PC-9 (cell line): ENCODE measurements at places on chromosomes 2 and 18.

GRCh38 chr18:72427721-72428120, 116.4 kb downstream of the CBLN2 start:
- no peak for DNase-seq

- no peak for DNase-seq
These were observed 384.6 kb downstream of the STK39 start for GRCh38 chr2:167862782-167863181.

DNA sequence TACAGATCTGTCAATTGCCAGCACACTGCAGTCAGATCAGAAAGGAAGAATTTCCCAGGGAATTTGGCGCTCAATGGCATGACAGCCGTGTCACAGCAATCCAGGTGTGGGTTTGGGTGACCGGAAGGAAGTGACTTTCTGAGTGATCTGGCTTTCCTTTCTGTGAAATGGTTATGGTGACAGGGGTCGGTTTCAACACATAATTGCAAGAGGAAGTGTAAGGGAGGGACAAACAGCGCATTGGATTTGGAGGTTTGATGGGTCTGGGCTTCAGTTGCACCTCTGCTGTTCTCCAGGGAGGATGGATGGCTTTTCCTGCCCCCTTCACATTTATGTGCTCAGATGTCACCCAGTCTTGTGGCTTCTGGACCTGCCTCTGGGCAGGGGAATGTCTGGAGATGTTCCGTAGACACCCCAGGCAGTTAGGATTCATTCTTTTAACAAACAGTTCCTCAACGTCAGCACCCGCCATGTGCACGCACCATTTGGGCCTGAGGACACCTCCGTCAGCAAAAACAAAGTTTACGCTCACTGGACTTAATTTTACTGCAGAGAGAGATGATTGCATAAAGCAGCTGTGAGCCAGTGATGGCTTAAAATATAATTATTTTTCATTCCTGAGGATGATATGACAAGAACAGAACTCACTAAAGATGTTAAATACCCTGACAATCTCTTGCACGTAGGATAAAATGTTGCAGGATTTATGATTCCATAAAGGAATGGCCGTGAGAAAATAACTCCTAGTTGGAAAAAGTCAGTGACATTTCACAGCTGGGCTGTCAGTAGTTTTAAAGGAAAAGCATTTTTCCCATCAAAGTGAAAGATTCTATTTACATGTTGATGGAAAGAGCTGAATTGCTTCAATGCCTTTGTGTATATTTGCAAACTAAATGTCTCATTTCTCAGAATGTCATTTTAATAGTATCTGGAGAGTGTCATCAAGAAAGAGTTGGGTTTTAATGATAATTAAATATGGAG, 36.9 kb downstream of the MBP start:
- no peak for DNase-seq

- no peak for DNase-seq
These were observed 31.8 kb upstream of the RMDN2 start for GRCh38 chr2:37893327-37893726.

- DNase-seq = no peak
These were observed 144.1 kb downstream of the CDC42EP3 start for GRCh38 chr2:37527361-37527760.
